Bone marrow (tissue), 2 donors: ENCODE measurements at places on chromosomes 13 and 19.

DNA sequence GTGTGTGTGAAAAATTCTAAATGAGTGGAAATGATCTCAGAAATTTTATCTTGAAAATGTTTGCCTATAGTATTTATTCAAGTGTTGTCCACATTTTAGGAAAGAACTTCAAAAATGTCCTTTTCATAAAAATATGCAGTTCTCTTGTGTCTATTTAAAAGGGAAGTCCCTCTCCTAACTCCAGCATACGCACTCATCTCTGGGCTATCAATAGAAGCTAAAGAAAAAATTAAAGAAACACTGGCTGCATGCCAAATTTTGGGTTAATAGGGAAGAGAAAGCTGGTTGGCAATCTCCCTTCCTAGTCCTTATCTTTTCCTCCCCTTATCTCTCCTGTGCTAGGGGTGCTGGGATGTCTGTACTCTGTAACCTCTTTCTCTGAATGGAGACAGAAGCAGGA lies 313.3 kb downstream of the ENOX1 start:
- no peak for DNase-seq

DNA sequence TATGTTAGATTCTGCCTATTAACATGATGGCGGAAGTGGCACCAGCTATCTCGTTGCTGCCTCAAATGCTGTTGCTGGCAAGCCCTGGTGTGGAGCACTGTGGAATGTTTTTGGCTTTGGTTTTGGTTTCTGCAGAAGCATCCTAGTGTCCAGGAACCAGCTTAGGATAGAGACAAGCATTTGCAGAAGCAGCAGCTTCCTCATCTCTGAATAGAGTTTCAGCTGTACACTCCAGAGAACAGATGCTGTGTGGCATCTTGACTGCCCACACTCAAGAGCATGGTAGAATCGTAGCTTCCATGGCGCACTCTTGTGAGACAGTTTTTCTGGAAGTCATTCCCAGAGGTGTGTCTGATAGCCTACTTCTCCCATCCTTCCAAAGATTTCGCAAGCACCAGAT lies 145.3 kb upstream of the RXFP2 start:
- DNase-seq = no peak

DNA sequence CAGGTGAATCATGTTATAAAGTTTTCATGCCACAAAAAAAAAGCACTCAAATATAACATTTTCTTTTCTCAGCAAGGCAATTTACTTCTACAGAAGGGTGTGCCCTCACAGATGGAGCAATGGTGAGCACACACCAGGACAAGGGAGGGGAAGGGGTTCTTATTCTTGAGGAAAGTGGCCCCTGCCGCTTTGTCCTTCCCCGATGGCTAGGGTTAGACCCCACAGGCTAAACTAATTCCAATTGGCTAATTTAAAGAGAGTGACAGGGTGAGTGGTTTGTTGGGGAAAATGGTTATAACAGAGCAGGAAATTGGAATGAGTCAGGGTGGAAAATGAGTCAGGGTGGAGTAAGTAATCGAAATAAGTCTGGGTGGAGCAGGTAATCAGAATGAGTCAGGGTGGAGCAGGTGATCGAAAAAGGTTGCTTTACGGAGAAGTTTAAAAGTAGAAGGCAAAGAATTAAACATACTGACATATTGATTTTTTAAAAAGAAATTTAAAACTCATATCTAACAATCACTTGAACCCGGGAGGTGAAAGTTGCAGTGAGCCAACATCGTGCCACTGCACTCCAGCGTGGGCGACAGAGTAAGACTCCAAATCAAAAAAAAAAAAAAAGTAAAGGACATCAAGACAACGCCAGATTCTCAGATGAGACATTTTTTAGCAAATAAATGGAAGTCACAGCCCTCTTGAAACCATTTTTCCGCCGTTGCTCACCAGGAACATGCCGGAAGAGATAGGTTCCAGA lies 813 bp downstream of the ZNF562 start:
- peak; percentile 3 for DNase-seq

DNA sequence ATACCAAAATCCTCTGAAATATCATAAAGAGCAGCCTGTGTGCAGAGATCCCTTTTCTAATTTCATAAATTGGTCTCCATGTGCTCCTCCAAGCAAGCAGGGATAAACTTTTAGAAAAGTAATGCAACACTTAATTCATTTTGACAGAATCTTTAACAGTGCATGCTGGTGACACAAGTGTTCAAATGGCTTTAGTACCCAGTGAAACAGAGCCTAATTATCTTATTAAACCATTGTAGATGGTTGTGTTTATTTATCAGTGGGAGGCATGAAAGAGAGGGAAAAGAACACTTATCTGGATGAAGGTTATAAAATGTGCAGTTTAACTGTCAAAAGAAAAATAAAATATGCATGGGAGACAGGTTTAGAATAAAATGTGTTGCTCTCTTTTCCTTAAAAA lies 945.0 kb upstream of the PCDH20 start:
- no peak for DNase-seq

DNA sequence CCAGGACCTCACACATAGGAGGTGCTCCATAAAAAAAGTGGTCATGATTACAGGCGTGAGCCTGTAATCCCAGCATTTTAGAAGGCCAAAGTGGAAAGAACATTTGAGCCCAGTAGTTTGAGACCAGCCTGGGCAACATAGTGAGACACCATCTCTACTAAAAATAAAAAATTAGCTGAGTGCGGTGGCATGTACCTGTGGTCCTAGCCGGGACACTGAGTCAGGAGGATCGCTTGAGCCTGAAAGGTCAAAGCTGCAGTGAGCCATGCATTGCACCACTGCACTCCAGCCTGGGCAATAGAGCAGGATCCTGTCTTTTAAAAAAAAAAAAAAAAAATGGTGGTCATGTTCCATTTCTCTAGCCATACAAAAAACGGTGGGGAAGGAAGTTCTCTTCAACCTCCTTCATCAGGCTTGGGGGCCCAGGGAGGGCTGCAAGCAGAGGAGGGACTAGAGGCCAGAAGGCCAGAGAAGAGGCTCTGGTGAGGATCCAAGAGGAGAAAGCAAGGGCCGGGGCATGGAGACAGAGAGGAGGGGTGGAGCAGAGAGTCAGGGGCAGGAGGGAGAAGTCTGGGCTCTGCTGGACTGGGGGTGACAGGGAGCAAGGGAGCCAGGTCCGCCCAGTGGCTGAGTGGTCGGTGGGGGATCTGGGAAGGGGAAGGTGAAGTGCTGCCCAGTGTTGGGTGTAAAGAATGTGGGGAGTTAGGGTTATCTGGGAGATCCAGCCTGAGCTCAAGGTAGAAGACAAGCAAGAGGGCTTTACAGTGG lies 8.9 kb downstream of the KASH5 start:
- DNase-seq = no peak
